ENCODE measurements at places on chromosomes 5 and 9.

GRCh38 chr5:9104571-9105339, 441.1 kb downstream of the SEMA5A start:
- no peak for DNase-seq

- DNase-seq, result no peak
Observed at GRCh38 chr5:177468685-177469628, 4.5 kb downstream of the DBN1 start.

- no peak for DNase-seq
Observed at GRCh38 chr5:176772271-176773210, 37.8 kb upstream of the UNC5A start.

- DNase-seq, result no peak
Observed at GRCh38 chr5:166493040-166493439, 1798.4 kb upstream of the WWC1 start.

DNA sequence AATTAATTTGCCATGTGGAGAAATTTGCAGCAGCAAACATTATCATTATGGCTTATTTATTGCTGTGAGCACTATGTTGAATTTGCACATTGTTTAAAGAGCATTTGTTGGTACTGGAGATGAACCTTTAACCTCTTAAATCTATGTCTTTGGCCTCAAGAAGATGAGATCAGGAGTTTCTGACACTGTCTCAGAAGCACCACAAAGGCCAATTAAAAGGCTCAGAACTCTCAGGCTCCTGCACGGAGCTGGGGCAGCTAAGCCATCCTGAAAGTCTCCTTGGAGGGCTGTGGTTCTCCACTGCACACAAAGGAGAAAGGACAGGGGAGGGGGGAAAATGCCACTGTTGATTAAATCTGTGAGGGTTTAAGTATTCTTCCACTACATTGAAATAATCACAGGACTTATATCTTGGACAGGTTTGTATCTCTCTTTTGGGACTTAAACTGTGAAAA, 33.1 kb downstream of the ZNF366 start:
- DNase-seq, result no peak

DNA sequence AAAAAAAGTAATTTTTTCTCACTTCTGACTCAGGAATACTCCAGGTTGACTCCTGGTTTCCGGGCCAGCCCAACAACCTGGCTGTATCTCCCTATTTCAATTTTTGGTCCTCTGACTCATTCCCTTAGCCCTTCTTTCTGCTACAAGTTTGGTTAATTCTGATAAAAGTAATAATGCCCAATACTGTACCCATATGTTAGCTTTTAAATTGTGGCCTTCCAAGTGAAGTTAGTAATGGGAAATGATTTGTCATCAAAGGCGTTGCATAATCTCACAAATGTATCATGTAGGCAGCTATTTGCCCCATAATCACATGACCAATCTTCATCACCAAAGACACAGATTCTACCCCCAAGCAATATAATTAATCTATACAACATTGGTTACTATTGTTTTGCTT, 31.1 kb upstream of the BNC2 start:
- no peak for DNase-seq

- no peak for DNase-seq
Observed at GRCh38 chr5:100691548-100691947, 156.4 kb downstream of the FAM174A start.

GRCh38 chr5:158911693-158912363, 187.9 kb downstream of the EBF1 start:
- DNase-seq, result no peak

DNA sequence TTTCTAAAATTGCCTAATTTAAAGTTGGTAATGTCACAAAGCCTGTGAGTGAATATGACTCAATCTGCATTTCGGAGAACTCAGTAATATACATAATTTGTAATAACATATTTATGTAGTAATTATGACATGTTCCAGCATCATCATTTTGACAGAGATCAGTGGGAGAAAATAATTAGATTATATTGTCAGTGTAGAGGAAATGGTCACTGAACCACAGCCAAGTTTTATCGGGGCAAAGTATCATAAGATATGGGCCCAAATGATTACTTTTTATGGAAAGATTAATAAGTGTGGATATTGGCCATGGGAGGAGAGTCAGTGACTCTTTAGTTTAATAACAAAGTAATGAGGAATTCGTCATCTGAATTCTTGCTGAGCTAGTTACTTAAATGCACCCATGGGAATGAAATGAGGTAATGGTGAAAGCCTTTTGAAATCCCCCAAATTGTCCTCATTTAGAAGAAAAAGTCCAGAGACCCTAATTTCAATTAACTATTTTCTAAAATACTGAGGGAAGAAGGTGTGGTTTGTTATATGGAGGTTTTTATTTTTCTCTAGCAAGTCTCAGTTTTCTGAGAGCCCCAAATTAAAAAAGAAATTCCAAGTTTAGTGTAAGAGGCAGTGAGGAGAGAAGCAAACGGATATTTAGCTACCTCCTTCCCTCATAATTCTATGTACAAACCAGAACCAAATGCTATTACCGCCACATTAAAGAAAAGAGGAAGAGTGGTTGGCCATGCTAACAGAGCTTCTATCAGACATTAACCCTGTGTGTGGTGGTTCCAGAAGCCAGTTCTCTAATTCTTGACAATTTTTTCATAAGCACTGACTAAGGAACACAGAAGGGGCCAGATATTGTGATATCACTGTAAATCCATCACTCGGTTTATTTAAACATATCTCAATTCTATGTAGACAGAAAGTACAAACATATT, 37.7 kb upstream of the MRPS30 start:
- DNase-seq, result no peak

GRCh38 chr5:125551246-125551645, 804.8 kb upstream of the ZNF608 start:
- no peak for DNase-seq

- no peak for DNase-seq
Observed at GRCh38 chr9:126448865-126449577, 122.4 kb downstream of the MVB12B start.

DNA sequence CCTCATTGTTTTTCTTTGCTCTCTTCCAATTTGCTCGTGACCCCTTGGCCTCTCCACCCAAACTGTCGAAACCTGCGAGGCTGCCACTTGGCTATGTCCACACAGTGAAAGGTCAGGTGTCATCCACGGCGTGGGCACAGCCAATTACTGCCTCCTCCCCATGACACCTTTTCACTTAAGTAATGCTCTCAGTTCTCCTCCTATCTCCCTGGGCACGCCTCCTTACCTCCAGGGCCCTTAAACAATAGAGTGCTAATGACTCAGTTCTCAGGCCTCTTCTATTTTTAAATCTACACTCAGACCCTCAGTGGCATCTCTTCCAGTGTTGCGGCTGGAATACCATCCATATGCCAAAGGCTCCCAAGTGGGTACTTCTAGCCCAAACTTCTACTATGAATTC, 256.8 kb downstream of the ROR2 start:
- DNase-seq, result no peak

DNA sequence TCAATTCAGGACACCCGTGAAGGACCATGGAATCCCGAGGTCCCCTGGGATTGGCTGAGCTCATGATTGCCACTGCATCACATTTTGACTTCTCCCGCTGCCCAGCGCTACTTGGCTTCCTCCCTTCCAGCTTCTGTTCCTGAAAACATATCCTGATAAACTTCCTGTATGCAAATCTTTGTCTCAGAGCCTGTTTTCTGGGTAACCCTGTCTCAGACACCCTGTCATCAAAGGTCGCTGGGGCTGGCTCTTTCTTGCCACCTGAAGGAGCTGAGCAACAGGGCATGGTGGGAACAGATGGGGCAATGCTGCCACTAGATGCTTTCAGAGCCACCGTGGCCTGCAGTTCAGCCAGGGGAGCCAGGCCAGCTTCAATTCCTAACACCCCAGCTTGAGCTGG, 154.3 kb upstream of the TBC1D2 start:
- no peak for DNase-seq

GRCh38 chr9:99411068-99411467, 189.0 kb downstream of the SEC61B start:
- DNase-seq, result no peak
